ENCODE measurements at places on chromosomes 5 and 9. TPM values are rescaled to one million over a fixed set of nuclear protein-coding genes. Genes with fewer than 3 reads are reported as not detected.

The UBAP2 gene
- 36.2 TPM for total RNA-seq

DNA sequence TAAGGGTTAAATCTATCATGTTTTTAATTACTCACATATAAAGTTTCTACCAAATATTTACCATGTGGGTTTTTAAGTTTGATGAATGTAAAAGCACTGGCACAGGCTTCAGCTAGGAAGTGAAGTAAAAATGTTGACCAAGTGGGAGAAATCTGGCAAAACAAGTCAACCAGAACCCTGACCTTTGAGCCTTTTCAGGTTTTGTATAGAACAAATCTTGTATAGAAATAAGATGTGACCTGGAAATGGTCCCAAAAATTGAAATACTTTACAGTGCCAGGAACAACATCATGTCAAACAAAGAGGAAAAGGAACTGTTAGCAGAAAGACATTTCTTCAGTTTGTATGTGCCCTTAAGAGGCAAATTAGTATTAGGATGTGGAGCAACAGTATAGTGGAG is 137.6 kb downstream of the CCDC192 start:
- H3K27me3 ChIP-seq: no peaks in the 10 kb centered on the region
- no peak overlapping the region for H3K4me3 ChIP-seq
- H3K27ac ChIP-seq: no peak overlapping the region
- no peak for DNase-seq

DNA sequence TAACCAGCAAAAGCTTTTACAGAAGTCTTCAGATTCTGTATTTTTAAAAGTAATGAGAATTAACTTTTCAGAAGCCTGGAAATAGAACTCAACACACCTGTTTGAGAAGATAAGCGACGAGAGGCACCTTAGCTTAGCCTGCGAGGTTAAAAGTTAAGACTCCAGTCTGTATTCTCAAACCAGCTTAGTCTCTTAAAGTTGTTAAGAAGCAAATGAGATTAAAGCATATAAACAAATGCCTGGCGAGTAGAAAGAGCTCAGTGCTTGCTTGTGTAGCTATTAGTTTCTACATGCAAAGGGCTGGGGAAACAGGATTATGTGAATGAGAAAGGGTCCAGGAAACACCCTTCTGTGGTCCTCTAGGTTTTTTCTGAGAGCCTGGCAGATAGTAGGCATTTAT is 51.7 kb downstream of the MTAP start:
- no peak overlapping the region for H3K4me3 ChIP-seq
- H3K27me3 ChIP-seq: no peaks in the 10 kb centered on the region
- H3K36me3 ChIP-seq: peaks cover 36% of the 10 kb centered on the region
- DNase-seq: no peak
- H3K4me1 ChIP-seq: no peaks in the 10 kb centered on the region

- no peaks in the 10 kb centered on the region for H3K36me3 ChIP-seq
- H3K4me3 ChIP-seq: no peak overlapping the region
- no peak for DNase-seq
- no peaks in the 10 kb centered on the region for H3K27me3 ChIP-seq
Observed at GRCh38 chr5:137560420-137560819, 61.3 kb upstream of the SPOCK1 start.

The SPOUT1 gene
- 45.8 TPM for total RNA-seq

- no peaks in the 10 kb centered on the region for H3K36me3 ChIP-seq
- H3K27me3 ChIP-seq: no peaks in the 10 kb centered on the region
- no peak for DNase-seq
- H3K4me1 ChIP-seq: no peaks in the 10 kb centered on the region
- no peak overlapping the region for H3K27ac ChIP-seq
- H3K4me3 ChIP-seq: no peak overlapping the region
Observed at GRCh38 chr5:150227036-150227435, 37.2 kb downstream of the SLC6A7 start.

The CTXN3 gene
- total RNA-seq: not detected

- H3K36me3 ChIP-seq: no peaks in the 10 kb centered on the region
- H3K27ac ChIP-seq: no peak overlapping the region
- no peaks in the 10 kb centered on the region for H3K4me1 ChIP-seq
- no peak overlapping the region for H3K4me3 ChIP-seq
- no peak for DNase-seq
Observed at GRCh38 chr9:20804489-20805250, 120.6 kb downstream of the FOCAD start.

GRCh38 chr9:134338394-134339182 is 12.3 kb downstream of the RXRA start:
- DNase-seq: no peak
- peaks cover 90% of the 10 kb centered on the region for H3K4me1 ChIP-seq
- no peaks in the 10 kb centered on the region for H3K36me3 ChIP-seq
- no peak overlapping the region for H3K4me3 ChIP-seq
- H3K27ac ChIP-seq: peak overlapping the region; percentile 11

DNA sequence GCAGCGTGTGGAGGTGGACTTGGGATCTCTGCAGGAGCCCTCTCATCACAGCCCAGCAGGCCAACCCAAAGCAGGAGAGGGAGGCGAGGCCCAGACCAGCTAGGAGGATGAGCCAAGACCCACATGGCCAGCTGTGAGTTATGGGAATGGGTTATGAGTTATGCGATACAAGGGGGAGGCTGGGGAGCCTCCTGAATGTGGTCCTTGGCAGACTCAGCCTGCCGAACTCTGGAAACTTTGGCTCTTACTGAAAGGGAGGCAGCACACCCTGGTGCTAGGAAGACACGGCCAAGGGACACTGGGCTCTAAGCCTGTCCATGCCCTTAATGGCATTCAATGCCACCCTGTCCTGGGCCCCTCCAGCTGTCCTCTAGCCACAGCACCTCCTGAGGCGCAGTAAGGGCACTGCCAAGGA is 7.7 kb upstream of the VAV2 start:
- H3K36me3 ChIP-seq: no peaks in the 10 kb centered on the region
- DNase-seq: no peak
- H3K27me3 ChIP-seq: no peaks in the 10 kb centered on the region

GRCh38 chr5:59487772-59488729 is 405.5 kb downstream of the PDE4D start:
- no peaks in the 10 kb centered on the region for H3K4me1 ChIP-seq
- H3K27ac ChIP-seq: no peak overlapping the region
- no peaks in the 10 kb centered on the region for H3K27me3 ChIP-seq

The PRDM9 gene
- total RNA-seq: not detected
